ENCODE measurements at places on chromosomes 6 and 20.

GRCh38 chr20:21570285-21570992 lies 56.6 kb upstream of the NKX2-2 start:
- no peak for DNase-seq

DNA sequence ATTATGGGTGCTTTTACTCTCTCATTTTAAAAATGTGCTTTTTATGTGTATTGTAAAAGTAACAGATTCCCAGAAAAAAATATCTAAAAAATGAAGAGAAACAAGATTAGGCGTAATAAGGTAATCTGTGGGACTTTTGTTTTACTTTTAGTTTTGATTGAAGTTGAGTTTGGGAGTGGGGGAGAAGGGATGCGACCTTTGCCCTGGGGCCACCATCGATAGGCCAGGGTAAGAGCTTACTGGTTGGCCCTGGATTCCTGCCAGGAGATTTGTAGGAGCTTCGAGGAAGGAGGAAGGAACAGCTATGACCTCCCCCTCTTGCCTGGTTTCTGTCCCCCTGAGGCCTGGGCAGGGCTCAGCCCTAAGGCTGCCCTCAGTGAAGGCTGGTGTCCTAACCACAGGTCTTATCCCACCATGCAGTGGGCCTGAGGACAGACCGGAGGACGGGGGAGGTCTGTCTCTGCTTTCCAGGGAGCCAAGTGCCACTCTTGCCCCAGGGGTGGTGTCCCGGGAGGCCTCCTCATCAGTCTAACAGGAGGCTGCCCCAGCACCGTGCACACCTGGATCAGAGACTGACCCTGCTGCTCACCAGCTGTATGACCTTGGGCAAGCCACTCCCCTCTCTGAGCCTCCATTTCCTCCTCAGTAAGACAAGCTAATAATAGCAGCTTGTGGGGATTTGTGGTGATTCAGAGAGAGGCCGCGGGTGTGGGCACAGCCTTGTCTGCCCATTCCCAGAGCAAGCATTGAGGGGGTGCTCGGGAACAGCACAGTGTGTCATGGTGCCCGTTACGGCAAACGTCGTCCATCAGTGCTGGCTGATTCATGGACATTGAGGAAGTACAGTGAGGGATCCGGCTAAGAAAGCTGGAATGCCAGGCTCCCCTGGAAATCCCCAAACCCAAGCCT lies 21.2 kb downstream of the TGM2 start:
- no peak for DNase-seq

DNA sequence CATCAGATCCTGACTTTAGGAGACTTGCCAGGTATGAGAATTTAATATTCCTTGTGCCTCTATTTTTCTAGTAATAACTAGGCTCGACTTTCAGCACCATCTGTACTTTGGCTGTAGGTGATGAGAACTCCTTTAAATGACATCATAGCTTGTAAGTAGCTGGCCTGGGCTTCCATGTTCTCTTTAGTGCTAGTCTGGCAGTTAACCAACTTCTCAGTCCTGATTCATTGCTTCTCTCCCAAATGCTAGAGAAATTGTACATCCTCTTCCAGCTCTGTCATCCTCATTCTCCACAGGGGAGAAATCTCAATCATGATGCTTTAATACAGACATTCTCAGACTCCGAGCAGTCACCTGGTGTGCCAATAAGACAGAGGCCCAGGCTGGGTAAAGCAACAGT lies 143.5 kb upstream of the MOCS1 start:
- DNase-seq, result no peak

- DNase-seq, result no peak
These were observed 60.6 kb downstream of the SHPRH start for GRCh38 chr6:145903356-145904102.

GRCh38 chr20:23255716-23256385 lies 94.7 kb upstream of the NXT1 start:
- no peak for DNase-seq

- peak; percentile 71 for DNase-seq
These were observed 657 bp downstream of the RALY start for GRCh38 chr20:33994222-33994913.

DNA sequence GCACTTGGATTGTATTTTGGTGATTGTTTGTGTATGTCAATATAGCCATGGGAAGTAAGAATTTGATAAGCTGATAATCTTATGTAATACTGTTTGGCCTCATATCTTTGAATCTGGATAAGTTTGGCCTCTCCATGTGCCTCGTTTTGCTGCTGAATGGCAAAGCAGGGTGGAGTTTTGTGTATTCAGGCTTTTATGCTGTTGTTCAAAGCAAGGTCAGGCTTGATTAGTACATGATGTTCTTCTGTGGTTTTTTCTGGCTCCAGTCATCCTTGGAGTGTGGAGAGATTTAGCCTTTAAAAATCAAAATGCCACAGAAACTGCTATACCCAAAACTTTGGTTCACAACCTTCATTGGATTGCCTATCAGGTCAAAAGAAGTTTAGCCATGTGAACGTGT lies 728.9 kb upstream of the GJE1 start:
- DNase-seq, result no peak

- DNase-seq, result no peak
These were observed 34.6 kb upstream of the MAPK13 start for GRCh38 chr6:36095497-36096391.

GRCh38 chr6:157288575-157288974 lies 34.7 kb downstream of the TMEM242 start:
- no peak for DNase-seq

GRCh38 chr6:34718976-34719375 lies 22.4 kb upstream of the ILRUN start:
- no peak for DNase-seq

GRCh38 chr6:108877046-108877751 lies 29.0 kb downstream of the ARMC2 start:
- no peak for DNase-seq

- no peak for DNase-seq
These were observed 27.8 kb upstream of the APMAP start for GRCh38 chr20:25020345-25020744.

- DNase-seq, result no peak
These were observed 75.1 kb downstream of the SLC2A10 start for GRCh38 chr20:46784436-46785127.

DNA sequence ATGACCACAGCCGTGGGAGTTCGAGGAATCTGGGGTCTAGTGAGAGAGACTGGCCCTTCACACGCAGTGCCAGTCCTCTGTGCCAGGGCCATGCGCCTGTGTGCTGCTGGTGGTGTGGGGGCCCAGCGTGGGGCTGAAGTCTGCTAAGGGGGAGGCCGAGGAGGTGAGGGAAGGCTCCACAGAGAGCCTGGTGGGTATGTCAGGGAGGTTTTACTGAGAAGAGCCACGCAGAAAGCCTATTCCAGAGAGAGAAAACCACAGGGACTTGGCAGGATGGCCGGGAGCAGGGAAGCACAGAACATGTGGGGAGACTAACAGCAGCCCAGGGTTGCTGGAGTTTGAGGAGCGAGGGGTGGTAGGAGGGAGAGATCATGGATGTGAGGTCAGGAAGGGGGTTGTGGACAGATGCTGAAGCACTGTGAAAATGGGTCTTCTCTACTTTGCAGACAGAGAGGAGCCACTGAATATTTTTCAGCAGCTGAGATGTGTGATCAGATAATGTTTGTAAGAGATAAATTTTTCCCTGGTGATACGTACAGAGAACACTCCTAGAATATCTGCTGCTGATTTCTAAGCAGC lies 35.3 kb downstream of the DUSP22 start:
- no peak for DNase-seq

DNA sequence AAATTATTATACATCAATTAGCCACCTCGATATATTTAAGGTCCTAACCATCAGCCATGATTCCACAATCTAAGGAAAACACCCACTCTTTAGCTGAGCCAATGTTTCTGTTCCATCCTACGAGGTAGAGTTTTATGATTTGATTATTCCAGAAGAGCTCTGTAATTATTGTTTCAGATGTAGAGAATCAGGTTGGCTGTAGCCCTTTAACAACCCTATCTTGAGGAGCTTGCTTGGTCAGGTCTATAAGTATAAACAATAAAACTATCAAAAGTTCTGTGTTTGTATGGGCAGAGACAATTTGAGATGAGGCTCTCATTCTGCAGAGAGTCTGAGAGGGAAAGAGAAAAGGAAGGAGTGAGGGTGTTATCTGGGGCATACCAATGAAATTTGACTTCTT lies at the start of gene PBOV1:
TSS of gene PBOV1 (minus strand) at position 43 of the 400 bp plus-strand sequence. CDS start 96 bp downstream, outside the sequence.
- no peak for DNase-seq

- DNase-seq, result no peak
These were observed 79.1 kb downstream of the TNFRSF21 start for GRCh38 chr6:47230579-47230978.

GRCh38 chr6:127956260-127956888 lies 55.5 kb upstream of the THEMIS start:
- DNase-seq, result no peak

- no peak for DNase-seq
These were observed 3.8 kb downstream of the APCDD1L start for GRCh38 chr20:58511364-58511763.
